ENCODE measurements at places on chromosomes 16 and 17.

- no peak for DNase-seq
These were observed 27.4 kb downstream of the STH start for GRCh38 chr17:46026166-46027047.

- no peak for DNase-seq
These were observed 452.7 kb downstream of the WWOX start for GRCh38 chr16:78552106-78552675.

GRCh38 chr17:13484020-13484419 lies 117.7 kb downstream of the HS3ST3A1 start:
- DNase-seq = no peak

- no peak for DNase-seq
These were observed 296.4 kb downstream of the MAP2K6 start for GRCh38 chr17:69710926-69711325.

DNA sequence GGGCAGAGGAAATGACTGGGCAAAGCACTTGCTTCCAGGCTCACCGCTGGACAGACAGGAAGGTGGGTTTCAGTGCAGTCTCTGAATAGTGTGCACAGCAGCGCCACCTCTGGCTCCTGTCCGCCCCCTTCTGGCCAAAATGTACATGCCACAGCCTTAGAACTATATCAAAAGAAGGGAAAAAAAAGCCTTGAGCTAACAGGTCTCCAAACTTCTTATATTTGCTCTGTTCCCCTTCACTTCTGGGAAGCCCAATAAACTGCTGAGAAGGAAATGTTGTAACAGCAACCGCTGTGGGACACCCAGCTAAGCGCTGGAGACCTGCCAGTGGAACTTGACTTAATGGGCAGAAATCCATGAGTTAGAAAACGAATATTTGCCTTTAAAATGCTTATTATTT lies 17.5 kb downstream of the COG7 start:
- no peak for DNase-seq

GRCh38 chr17:50154604-50155003 lies 4.1 kb upstream of the PPP1R9B start:
- DNase-seq = no peak

DNA sequence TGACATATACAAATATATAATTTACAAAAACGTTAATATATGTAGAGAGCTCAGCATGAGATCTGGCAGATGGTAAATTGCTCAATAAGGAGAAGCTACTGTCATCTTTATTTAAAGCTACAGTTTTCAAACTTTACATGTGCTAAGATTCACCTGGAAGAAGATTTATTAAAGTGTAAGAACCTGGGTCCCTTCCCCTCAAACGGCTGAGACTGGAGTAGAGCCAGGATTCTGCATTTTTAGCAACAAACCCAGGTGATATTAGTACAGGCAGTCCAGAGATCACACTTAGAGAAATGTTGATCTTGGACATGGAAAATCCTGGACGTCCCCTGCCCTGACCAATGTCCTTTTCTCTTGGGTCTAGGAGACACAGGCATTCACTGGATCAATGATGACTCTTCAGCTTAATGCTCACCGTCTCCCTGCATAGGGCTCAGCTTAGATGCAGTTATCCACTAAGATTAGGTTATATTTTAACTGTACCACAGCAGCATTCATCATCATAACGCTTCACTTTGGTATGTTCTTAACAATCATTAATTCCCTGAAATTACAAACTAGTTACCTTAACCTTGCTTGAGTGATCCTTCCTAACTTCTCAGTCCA lies 20.4 kb downstream of the CDR2 start:
- no peak for DNase-seq

- DNase-seq = no peak
These were observed 9.1 kb downstream of the NUDT16L1 start for GRCh38 chr16:4702466-4702808.

- no peak for DNase-seq
These were observed 207.7 kb downstream of the HS3ST3A1 start for GRCh38 chr17:13393841-13394710.

DNA sequence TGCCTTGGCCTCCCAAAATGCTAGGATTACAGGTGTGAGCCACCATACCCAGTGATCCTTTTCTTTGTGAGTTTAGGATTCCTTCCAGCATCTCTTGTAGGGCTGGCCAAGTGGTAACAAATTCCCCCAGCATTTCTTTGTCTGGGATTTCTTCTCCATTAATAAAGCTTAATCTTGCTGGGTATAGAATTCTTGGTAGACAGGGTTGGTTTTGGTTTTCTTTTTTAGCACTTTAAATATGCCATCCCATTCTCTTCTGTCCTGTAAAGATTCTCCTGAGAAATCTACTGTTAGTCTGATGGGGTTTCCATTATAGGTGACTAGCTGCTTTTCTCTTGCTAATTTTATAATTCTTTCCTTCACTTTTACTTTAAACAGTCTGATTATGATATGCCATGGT lies 173.0 kb upstream of the TOM1L1 start:
- no peak for DNase-seq

GRCh38 chr17:68089881-68090280 lies 54.3 kb downstream of the KPNA2 start:
- DNase-seq = no peak

DNA sequence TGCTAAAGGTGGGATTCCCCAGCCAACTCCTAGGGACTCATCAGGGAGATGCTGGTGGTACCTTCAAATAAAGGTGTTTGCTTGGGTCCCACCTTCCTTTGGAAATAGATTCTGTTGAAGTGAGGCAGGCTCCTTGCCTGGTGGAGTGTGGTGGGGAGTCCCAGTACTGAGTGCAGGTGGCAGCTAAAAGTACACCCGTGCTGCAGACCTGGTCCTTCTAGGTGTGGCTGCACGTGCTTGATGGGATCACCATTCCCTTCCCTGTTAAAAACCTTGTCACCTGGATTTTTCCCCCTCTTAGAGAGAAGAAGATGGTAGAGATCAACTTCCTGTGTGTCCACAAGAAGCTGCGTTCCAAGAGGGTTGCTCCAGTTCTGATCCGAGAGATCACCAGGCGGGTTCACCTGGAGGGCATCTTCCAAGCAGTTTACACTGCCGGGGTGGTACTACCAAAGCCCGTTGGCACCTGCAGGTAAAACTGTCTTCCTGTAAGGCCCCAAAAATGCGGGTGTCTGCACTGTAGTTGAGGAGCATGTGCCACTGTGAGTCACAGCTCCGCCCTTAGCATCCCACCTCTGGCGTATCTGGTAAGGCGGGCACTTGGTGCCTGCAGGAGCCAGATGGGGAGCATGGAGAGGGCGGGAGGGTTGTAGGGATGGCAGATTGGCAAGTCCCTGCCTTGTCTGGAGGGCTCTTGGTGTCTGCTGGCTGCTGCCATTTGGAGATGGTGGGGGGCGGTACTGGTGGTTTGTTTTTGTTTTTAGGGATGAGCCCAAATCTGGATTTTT lies 34.0 kb downstream of the PLCD3 start:
- DNase-seq = no peak

DNA sequence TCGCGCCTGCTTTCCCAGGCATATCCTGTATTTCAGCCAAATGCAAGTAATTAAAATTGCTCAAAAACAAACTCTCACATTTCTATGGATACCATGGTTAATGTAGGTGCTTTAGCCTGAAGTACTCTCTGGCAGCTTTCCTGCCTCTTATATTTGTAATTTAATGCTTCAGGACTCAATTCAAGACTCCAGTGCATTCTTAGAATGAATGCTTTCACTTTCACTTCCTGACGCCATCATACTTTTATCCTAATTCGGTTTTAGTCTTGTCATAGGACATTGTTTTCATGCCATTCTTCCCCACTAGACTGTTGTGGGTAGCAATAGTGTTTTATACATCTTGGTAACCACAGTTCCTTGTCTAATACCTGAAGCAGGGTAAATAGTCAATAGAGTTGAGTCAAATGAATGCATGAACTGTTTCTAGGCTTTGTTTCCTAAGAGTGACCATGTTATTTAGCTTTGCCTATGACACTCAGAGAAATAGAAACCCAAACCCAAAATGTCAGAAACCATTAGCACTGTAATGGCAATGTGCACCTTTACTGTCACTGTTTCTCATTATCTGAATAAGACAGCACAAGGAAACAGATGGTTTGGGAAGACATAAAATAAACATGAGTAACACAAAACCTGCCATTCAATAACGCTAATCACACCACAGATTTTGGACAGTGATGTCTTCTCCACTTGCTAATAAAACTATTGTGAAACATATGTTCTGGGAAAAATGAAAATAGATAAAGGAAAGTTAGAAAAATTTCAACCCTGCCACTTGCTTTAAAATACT lies 705.5 kb downstream of the CDH11 start:
- DNase-seq = no peak

GRCh38 chr17:74851612-74852236 lies 8.0 kb downstream of the GRIN2C start:
- DNase-seq = no peak

DNA sequence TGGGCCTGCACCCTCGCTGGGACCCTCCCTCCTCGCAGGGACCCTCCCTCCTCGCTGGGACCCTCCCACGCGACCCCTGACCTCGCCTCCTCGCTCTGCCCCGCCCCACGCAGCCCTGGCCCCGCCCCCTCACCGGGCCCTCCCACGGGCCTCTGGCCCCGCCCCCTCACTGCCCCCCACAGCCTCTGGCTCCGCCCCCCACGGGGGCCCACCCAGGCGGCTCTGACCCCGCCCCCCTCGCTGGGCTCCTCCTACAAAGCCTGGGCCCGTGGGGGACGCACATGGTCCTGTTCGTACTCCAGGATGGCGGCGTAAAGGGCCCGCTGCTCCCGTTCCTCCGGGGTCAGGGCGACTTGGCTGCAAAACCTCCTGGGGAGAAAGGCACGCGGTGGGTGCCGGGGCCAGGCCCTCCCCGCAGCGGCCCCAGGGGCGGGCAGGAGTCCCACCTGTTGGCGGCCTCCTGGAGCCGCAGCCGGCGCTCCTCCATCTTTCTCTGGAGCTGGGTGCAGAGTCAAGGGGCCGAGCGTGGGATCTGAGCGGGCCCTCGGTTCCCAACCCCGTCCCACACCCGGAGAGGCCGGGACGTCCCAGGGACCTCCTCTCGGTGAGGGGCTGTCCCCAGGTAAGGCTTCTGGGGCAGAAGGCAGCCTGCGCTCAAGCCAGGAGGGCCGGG lies 9.0 kb downstream of the VPS9D1 start:
- no peak for DNase-seq

GRCh38 chr17:4142107-4142900 lies 526 bp downstream of the ZZEF1 start:
- DNase-seq = no peak

DNA sequence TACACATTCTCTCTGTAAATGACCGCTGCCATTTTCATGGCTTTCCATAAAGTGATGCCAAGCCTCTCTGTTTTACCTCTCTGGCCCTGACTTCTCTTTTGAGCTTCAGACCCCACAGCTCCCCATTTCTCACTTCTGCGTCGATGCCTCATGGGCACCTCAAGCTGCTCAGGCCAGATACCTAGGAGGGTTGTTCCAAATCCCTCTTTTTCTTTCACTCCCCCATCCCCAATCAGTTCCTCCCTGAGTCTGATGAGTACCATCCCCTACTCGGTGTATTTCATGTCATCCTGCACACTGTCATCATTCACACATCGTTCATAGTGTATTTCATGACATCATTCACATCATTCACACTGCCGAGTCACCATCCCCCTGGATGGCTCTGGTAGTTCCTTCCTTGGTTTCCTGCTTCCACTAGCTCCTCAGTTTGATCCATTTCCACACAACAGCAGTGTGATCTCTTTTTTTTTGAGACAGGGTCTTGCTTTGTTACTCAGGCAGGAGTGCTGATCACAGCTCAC lies 43.1 kb downstream of the NTN1 start:
- no peak for DNase-seq

DNA sequence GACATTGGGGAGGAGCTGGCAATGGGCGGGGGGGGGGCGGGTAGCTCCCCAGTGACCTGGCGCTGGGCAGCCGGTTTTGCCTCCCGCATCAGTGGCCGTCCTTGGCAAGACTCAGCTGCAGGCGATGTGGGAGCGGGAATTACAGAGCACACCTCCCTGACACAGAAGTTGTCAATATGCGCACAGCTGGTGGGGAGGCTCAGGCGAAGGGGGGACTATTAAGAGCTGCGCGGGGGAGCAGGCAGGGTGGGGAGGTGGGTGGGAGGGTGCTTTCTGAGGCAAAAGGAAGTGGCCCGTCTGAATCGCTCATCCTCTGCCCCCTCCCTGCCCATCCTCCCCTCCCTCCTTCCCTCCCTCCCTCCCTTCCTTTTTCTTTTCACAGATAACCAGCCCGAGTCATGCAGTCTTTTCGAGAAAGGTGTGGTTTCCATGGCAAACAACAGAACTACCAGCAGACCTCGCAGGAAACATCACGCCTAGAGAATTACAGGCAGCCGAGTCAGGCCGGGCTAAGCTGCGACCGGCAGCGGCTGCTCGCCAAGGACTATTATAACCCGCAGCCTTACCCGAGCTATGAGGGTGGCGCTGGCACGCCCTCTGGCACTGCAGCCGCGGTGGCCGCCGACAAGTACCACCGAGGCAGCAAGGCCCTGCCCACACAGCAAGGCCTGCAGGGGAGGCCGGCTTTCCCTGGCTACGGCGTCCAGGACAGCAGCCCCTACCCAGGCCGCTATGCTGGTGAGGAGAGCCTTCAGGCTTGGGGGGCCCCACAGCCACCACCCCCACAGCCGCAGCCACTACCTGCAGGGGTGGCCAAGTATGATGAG lies 44.0 kb downstream of the SREBF1 start:
- DNase-seq = no peak

- DNase-seq = no peak
These were observed at the start of gene DERL2 for GRCh38 chr17:5485270-5486205. Gene DERL2 (minus strand): TSS chr17:5486178. CDS start chr17:5486161, 17 bp downstream.

DNA sequence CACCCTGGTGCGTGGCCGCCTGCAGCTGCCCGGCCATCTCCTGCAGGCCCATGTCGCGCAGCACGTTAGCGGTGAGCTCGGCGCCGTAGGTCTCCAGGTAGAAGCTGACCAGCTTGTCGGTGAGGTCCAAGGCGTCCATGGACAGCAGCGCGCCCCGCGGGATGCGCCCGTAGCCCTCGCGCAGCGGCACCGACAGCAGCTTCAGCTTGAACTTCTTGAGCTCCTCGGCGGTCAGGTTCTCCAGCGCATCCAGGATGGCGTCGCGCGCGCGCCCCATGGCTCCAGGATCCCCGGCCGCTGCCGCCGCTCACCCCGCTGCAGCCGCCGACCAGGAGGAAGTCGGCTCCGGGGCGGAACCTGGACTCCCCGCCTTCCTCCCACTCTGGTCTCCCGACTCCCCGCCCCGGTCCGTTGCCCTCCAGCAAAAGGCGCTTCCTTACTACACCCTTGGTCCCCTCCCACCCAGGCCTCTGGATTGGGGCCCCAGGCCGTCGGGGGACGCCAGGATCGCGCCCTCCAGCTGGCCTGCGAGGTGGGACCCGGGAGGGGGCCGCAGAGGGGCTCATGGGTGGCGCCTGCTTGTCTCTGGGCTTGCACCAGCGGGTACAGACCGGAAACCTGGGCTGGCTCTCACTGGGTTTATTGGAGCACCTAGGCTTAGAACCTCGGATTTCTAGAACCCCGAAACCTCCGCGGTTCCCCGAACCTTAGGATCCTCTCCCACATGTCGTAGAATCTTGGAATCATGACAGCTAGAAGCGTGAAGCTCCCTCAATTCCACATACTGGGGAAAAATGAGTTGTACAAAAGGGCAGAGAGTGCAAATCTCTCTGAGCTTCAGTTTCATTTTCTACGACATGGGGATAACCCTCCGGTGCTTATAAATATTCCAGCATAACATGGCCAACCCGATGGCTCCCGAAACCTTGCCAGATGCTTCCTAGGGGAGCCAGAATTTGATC lies at the start of gene PYCARD:
Gene PYCARD, minus strand, starts transcription at position 347 of the 962 bp plus-strand sequence. Its CDS starts 70 bp downstream, at position 277.
- no peak for DNase-seq

GRCh38 chr17:51124640-51125503 lies 4.2 kb upstream of the SPAG9 start:
- DNase-seq = no peak
